ENCODE measurements at places on chromosomes 2 and 18.

GRCh38 chr2:11699686-11700670, 30.0 kb upstream of the NTSR2 start:
- DNase-seq: no peak

DNA sequence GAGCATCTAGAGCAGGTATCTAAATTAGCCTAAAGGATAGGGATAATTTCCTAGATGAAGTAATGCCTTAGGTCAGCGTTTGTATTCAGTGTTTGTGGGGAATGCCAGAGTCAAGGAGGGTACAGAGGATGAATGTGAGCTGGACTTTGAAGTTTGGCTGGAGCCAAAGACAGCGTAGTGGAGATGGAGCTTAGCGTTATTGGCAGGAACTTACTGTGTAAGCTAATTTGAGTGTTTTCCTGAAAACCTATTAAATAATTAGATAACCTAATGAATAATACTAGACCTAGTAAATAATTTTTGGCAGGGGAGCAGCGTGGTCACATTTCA, 4.2 kb downstream of the RNF138 start:
- no peak for DNase-seq

GRCh38 chr18:10444314-10445006, 10.0 kb upstream of the APCDD1 start:
- DNase-seq: no peak

GRCh38 chr2:58137856-58138255, 91.2 kb downstream of the VRK2 start:
- DNase-seq: no peak

GRCh38 chr2:213766465-213766901, 482.2 kb downstream of the SPAG16 start:
- DNase-seq: no peak

DNA sequence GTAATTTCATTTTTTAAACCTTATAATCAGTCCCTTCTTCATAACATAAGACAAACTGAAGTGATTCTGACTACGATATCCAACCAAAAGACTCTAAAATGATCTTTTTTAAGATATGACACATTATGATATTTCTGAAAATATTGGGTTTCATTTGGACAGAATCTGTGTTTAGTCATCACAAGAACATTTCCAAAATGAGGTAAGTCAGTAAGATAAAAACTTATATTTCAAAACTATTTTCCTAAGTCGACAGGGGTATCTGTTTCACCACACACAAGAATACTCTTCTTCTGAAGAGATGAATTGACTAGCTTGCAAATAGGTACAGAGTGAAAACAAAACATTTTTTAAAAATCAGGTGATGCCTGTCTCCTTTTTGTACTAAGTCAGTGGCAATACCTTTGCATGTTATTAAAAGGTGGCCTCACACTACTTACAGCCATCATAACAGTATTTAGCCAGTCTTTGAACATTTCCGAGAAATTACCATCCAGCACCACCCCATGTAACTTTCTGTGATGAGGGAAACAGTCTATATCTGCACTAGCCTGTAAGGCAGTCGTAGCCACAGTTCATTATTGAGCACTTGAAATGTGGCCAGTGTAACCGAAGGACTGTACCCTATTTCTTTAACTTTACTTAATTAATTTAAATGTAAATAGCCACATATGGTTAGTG, 13.5 kb downstream of the STK39 start:
- no peak for DNase-seq

- DNase-seq: no peak
These were observed 110.9 kb downstream of the FAM210A start for GRCh38 chr18:13615432-13615861.

DNA sequence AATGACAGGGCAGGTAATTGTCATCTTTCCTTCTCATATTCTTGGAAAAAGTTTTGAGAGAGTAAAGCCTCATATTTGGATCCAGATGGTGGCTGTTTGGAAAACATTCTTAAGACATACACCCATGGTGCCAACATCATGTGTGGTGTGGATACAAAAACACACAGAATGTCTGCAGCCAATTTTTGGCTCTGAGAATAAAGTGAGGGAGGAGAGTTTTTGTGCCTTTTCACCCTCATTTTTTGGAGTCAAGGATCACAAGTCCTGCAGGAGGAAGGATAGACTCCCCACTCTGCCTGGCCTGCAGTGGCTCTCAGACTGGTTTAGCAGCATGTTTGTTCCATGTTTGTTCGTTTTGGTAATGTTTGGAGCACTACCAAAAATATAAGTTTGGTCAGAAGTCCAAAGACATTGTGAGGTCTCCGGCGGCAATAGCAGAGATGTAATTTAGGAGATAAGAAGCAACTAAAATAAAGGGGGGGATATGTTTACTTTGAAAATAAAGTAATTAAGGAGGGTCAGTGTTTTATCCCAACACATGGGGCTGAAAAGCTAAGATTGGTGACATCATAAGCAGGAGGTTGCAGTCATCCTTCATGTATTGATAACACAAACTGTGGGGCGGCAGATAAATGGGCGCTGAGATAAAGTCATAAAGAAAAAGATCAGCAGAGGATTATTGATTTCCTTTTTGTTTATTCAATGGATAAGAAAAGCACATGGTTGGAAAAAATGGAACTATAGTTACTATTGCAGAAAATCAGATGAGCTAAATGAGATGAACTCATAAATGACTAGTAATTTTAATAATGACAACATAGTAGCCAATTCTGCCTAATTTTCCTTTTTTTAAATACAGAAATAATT, 655 bp downstream of the NOSTRIN start:
- DNase-seq: peak; percentile 53

DNA sequence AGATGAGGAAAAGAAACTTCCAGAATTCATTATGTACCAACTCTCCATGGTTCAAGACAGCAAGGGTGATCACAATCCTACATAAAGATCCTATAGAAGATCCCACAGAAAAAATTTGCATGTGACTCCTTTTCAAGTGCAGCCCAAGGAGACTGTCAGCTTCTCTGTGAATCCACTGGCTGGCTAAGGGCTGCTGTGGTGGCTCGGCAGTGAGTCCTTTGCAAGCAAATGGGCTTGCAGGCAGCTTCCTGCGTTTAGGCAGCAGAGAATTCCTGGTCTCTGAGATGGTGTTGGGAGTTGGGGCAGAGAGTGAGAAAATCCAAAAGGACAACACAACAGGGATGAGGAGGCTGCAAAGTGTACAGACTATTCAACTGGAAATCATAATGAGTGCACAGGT, 43.4 kb downstream of the NABP1 start:
- no peak for DNase-seq

DNA sequence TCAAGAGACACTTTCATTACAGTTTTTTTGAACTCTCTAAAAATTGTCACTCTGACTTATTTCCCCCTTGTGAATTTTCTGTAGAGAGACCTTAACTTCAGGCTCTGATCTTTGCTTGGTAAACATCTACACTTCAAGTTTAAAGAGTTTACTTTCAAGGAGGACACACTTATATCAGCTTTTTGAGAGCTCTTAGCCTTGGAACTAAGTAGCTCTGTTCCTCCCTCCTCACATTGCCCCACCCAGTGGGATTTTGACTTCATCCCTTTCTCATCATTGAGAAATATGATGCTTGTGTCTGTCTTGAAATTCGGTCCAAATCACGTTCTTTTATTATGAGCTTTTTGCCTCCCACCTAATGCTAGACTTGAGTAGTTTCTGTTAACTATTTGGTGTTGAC, 433.4 kb upstream of the MEIS1 start:
- DNase-seq: no peak

- no peak for DNase-seq
These were observed 115.6 kb downstream of the PPP1R1C start for GRCh38 chr2:182101263-182101662.

- no peak for DNase-seq
These were observed 143.3 kb upstream of the BCL2L11 start for GRCh38 chr2:110977403-110977802.

GRCh38 chr2:240946046-240946445, 39.9 kb downstream of the CROCC2 start:
- no peak for DNase-seq

DNA sequence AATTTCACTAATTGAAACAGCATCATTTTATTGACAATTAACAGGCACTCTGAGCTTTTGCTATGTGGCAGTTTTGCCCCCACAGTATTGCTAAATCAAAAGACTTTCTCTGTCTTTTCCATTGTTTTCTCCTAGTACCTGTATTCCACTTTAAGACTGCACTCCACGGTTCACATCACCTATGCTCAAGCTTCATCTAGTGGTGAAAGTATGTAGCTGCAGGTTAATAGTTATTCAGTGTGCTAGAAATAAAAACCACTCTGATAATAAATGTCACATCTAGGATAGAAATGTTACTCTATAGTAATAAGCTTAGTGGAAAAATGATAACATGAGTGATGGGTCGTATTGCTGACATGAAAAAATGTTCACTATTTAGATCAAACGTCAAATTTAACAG, 24.6 kb downstream of the ARL6IP6 start:
- DNase-seq: peak; percentile 45

- DNase-seq: no peak
These were observed 205.3 kb downstream of the ANAPC1 start for GRCh38 chr2:111678651-111679050.

DNA sequence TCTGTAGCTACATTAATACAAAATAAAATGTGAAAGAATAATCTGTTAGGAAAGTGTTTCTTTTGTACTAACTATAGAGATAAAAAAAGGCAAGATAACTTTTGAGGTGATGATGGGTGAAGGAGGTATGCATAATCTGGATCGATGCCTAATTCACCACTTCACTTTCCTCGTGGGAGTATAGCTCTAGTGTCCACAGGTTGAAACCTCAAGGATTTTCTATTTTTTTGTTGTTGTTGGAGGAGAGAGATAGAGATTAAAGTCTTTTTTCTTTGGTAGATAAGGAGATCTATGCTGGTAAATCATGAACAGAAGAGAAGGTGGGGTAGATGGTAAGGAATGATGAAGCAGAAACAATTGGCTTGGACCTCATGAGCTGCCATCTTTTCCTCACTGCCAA, 635.3 kb upstream of the ZEB2 start:
- no peak for DNase-seq

DNA sequence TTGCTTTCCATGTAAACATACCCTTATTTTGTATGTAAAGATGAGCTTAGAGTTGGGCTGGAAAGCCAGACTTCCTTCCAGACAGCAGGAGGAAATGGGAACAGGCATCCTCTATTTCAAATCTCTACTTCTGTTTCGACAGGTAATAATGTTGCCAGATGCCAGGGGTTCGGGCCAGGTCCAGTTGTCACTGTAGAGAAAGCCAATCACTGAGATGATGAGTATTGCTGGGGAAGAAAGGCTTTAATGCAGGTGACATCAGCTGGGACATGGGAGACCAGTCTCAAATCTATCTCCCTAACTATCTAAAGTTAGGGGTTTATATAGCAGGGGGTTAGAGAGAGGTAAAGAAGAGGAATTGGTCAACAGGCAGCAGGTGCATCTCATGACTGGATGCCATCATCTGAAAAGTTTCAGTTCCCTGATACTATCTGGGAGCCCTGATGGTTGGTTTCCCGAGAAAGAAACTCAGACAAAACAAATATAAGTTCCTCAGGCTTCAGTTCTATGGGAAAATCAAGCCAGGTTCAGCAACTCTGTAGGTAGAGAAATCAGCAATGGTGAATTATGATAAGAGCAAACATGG, 9.3 kb upstream of the MTCL1 start:
- DNase-seq: no peak

GRCh38 chr2:159613651-159614285, 2.6 kb downstream of the BAZ2B start:
- DNase-seq: no peak

- DNase-seq: no peak
These were observed 1052.3 kb upstream of the ZEB2 start for GRCh38 chr2:145572238-145572637.

- no peak for DNase-seq
These were observed 209.4 kb upstream of the RBBP8 start for GRCh38 chr18:22723773-22724172.

GRCh38 chr18:59140302-59140885, 710 bp downstream of the SEC11C start:
- peak; percentile 26 for DNase-seq

Measured in trophoblast cell (in vitro differentiated cells and primary cell).